ENCODE measurements at places on chromosomes 12 and 14. TPM values are rescaled to one million over a fixed set of nuclear protein-coding genes. Genes with fewer than 3 reads are reported as not detected.

- DNase-seq: no peak
Measured at GRCh38 chr14:96538990-96539317, 36.8 kb downstream of the PAPOLA start.

DNA sequence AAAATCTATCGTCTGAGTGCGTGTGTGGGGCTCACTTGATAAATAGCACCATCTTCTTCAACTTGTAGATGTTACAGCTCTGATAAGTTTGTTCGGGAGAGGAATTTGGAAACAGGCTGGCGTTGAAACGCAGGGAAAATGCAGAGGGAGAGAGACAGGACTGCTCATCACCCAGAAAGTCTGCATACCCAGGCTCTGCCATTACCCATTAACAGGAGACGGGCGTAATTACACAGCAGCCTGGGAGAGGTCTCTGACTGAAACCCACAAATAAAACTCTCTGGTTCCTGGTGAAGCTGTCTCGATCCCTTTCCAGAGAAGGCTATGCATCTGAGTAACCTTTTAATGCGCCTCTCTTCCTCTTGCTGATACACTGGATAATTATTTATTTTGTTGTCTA, 547.3 kb downstream of the BCL11B start:
- no peak for DNase-seq

GRCh38 chr12:9721394-9722092, 11.4 kb downstream of the CLECL1 start:
- peak; percentile 49 for DNase-seq

- DNase-seq: peak; percentile 43
Measured at GRCh38 chr14:28756884-28757570, 9.6 kb upstream of the FOXG1 start.

The BIN2 gene
- total RNA-seq: not detected
